CD8-positive, alpha-beta memory T cell (primary cell): ENCODE measurements at places on chromosomes 6 and 20.

GRCh38 chr6:34705241-34705640 is 8.7 kb upstream of the ILRUN start:
- no peak for DNase-seq

DNA sequence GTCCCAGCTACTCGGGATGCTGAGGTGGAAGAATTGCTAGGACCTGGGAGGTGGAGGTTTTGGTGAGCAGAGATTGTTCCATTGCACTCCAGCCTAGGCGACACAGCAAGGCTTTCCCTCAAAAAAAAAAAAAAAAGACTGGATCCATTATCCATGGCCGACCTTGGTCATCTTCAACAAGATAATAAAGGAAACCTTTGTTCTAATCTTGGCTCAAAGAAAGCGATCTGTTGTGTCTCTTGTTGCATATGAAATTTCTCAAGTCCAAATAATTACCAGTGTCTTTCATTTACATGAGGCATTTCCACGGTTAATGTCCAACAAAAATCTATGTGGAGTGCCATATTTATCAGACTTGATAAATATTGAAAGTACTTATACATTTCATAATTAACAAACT is 23.7 kb upstream of the KIF16B start:
- no peak for DNase-seq

DNA sequence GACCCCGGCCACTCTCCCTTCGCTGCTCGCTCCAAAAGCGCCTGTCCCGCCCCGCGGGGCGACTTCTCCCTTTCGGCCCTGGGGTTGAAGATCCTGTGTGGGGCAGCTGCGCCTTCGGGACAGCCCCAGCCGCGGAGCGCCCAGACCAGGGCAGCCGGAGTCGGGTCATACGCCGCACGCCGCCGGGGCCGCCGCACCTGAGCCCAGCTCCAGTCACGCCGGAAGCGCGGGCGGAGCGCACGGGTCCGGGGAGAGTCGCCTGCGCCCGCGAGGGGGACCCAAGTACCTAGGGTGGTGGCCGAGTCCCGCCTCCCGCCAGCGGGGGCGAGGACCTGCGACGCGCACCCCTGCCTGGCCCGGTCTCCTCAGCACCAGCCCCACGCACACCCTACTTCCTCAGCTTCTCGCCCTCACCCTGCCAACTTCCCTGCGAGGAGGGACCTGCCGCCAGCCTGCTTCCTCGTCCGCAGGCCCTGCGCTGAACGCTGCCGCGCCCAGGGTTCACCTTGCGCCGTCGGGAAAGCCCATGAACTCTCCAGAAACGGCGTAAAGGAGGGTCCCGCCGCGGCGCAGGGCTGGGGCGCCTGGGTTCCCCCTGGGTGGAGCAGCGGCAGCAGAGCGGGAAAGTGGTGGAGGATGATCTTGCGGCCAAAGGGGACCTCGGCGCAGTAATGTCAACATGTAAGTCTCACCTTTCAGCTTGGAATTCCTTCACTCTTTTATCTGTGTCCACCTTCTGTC is at the start of gene ADGRG6:
Gene ADGRG6 (plus strand): TSS at position 357 of the 741 bp plus-strand sequence. CDS start 323 bp downstream, at position 680.
- DNase-seq = no peak

DNA sequence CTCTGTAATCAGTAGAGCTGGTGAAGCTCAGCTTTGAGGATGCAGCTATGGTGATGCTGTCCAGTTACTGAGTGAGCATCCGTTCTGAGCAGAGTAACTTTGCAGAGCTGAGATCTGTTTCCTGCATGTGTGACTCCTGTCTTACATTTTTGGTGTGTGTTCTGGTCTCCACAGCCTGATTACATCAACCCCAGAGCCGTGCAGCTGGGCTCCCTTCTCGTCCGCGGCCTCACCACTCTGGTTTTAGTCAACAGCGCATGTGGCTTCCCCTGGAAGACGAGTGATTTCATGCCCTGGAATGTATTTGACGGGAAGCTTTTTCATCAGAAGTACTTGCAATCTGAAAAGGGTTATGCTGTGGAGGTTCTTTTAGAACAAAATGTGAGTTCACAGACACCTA is 81.6 kb downstream of the FAM120B start:
- DNase-seq = no peak

DNA sequence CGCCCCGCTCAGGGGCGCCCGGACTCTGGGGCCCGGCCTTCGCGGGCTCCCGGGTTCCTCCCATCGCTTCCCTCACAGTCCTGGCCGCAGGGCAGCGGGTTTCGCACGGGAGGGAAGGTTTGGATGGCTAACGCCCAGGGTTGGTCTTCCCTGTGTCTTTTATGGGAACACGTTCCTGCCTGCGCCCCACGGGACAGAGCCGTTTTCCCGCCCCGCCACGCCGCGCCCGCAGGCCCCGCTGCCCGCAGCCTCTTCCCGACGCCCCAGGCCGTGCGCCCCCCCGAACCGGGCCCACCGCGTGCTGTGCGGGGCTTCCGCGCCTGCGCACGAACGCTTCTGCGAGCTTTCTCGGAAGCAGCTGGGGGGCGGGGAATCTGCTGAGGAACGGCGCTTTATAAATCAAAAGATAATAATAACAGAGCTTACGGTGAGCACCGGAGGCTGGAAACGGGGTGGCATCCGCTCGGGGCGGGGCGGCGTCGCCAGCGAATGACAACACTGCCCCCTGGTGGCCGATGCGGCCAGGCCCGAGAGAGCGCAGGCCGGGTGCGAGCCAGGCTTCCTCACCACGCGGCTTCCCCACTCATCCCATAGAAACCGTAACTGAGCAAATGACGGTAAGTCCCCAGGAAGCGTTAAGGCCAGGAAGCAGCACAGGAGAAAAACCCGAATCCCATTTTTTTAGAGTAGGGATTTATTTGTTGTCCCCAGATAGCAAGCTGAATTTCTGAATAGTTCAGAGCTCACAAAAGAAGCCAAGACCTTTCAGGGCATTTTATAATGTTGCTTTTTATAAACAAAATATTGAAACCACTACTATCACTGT is 116.4 kb downstream of the MYLK4 start:
- DNase-seq = peak; percentile 73

DNA sequence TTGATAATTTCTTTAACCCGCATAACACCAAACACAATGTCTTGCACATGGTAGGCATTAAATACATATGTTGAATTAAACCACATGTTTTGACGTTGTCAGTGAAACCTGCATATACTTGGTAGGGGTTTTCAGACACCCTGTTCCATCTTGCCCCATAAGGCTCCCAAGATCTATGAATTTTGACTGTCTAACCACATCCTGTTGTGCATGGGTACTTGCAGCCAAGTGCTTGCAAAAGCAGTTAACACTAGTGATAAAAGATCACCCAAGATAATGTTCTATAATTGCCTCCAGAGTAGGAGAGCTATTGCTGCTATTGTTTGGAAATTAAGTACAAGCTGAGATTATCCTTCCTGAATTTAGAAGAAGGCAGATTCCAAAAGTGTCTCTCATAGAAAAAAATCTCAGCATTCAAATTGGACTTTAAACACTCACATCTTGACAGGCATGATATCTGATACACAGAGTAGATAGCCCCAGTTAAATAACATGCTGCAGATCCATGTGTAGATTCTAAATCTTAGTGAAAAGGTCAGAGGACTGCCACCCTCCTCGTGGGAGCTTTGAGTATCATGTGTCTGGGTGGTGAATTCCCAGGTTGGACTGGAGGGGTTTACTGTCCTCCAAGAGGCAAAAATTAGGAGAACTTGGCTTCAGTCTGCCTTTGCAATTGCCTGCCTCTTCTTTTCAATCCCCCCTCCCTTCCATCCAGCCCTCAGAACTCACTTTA is 25.8 kb upstream of the CCN6 start:
- DNase-seq = peak; percentile 72

DNA sequence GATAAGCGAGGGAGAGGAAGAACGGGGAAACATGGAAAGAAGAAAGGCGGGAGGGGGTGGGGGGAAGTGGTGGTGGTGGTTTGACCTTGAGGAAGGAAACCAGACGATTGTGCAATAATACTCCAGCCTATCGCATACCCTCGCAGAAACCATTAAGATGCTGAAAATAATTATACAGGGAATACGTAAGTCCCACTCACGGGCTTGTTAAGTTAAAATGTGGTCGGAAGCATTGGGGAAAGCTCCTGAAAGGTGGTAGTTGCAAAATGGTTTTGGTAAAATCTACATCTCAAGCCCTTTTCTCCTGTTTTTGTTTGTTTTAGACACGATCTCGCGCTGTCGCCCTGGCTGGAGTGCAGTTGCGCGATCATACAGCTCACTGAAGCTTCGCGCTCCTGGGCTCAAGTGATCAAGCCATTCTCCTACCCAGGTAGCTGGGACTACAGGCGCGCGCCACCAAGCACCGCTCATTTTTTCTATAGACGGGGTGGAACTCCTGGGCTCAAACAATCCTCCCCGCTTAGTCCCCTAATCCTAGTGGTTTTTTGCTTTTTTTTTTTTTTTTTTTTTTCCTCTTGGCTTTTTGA is 128.9 kb upstream of the ZNF184 start:
- DNase-seq = no peak

DNA sequence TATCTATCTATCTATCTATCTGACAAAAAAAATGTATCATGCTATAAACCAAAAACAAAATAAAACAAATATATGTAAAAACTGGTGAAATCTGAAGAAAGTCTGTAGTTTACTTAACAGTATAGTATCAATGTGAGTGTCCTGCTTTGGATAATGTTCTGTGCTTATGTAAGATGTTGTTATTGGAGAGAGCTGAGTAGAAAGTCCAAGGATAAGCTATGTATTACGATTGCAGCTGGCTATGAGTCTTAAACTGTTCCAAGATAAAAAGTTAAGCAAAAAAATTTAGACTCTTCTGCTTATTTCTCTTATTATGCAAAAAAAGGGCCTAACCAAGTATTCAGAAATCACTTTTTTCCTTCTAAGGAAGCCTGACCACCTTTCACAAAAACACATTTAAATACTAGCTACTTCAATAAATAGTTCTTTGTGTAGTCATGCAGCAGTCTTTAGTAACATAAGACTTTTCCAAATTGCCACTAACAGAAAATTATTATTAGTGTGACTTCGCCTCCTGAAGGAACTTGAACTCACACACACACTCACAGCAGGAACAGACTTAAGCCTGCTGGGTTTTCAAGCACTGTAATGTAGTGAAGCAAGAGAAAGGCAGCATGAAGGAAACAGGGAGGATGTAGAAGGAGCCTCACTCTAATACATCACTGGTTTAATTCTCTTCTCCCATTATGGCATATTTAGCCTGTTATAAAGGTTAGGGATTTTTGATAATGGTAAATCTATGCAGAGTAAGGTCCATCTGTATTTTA is 265.8 kb upstream of the GJE1 start:
- no peak for DNase-seq

GRCh38 chr6:101181006-101181405 is 212.5 kb upstream of the GRIK2 start:
- no peak for DNase-seq

DNA sequence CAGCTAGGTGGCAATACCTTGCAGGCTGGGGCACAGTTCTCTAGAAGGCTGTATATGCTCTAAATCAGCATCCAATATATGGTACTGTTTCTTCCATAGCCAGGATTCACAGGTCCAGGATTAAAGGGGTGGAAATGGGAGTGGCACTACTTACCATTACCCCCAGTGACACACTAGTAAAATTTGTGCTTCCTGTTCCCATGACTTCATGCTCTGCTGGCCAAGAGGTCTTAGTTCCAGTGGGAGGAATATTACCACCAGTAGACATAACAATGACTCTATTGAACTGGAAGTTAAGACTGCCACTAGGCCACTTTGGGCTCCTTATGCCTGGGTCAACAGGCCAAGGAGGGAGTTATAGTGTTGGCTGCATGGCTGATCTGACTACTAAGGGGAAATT is 174.3 kb upstream of the TNFAIP3 start:
- no peak for DNase-seq

- DNase-seq = peak; percentile 17
Measured at GRCh38 chr6:4944325-4944724, 59.5 kb downstream of the RPP40 start.

GRCh38 chr6:72551470-72551869 is 70.4 kb upstream of the KCNQ5 start:
- no peak for DNase-seq

- DNase-seq = no peak
Measured at GRCh38 chr6:156963712-156964700, 186.8 kb downstream of the ARID1B start.

DNA sequence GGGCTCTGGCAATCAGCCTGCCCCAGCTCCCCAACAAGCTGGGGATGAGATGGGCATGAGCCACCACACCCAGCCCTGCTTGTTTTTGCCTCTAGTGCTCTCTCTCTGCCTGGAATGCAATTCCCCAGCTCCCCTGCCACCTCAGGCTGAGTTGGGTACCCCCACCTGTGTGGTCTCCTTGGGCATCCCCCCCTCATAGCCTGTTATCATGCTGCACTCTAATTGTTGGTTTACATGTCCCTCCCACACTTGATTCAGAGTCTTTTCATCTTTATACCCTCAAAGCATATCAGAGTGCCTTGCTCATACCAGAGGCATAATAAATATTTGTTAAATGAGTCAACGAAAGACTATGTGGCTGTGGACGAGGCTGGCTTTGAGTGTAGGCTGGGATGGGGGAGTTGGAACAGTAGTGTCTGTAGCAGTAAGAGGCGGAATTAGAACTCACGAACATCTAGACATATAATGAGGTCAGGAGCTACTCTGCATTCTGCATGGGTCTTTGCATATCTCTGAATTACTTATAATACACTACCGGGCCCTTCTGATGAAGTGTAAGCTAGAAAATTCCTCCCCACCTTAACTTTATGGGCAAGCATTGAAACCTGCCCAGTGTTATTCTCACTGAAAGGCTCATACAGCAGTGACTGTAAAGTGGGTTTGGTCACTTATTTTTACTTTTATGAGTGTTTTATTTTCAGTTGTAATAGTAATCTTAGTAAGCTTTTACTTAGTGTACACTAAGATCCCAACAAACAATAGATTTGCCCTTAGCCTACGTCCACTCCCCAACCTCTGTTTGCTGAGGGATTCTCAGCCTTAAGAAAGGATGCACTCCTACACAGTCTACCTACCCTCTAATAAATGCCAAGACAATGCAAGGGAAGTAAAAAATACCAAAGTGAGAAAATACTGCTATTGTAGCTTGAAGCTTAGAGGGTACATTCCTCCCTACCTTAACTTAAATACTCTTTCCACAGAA is 58.7 kb downstream of the EDN1 start:
- no peak for DNase-seq

DNA sequence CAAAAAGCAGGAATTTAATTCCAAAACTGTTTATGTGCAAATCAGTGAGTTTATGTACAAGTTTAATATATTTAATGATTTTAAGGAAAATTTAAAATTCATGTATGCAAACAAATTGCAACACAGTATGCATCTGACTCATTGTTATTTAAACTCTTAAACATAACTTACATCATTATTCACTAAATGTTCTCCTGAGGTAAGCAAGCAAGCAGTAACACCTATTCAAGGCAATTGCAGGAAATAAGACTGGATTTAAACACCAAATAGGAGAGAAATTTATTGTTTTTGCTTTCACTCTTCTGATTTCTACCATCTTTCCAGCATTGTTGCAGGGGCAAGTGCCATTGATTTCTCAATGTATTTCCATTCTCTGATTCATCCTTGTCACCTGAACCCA is 239.5 kb downstream of the TFAP2A start:
- no peak for DNase-seq

DNA sequence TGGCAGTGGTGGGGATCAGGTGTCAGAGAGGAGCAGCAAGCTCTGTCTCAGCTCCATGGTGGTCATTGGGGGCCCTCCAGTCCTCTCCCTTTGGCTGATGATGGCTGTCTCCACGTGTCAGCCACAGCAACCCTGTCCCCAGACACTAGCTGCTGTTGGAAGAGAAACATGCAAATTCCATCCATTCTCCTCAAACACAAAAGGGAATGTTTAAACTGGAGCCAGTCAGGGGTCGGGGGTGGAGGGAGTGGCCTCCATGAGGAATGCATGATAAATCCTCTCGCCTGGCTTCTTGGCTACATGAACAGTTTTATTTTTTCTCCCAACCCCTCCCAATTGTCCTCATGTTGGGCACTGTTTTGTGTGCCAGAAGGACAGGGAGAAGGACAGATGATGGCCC is 86.4 kb downstream of the EDN3 start:
- DNase-seq = no peak
